Cardiac muscle cell (in vitro differentiated cells and primary cell): ENCODE measurements at places on chromosomes 2 and 18. TPM values are rescaled to one million over a fixed set of nuclear protein-coding genes. Genes with fewer than 3 reads are reported as not detected.

GRCh38 chr18:80191264-80191663 lies 56.0 kb downstream of the PARD6G start:
- DNase-seq, result no peak

DNA sequence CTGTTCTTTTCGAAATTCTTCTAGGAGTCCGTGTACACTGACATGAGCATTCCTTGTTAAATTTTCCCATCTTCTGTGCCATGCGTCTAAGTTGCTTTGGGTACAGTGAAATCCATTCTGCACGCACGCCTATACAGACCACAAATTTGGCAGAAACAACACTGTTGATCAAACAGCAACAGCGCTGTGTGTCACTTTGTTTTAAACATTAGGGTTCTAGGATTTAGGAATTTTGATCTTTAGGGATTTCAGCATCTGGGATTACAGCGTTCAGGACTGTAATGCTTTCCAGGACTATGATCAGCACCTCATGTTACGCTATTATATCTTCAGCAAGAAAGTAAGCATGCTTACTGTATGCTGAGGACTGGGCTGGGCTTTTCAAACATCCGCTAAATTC lies 47.1 kb upstream of the FHL2 start:
- DNase-seq, result no peak

DNA sequence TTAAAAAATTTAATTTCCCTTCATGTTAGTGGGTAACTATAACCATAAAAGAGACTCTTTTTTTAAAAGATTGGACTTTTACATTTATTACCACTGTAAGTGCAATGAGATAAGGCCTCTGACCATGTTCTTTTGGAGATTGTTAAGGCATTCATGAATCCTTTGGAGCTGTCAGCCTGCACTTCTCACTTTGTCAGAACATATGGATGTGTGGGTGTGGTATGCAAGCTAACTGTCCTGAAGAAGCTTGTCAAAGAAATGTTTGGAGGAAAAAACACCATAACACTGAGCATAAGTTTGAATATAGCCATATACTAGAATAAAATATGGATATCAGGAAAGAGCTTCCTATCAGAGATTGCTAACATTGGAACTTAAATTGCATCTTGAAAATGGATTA lies 754.1 kb downstream of the DPP10 start:
- no peak for DNase-seq

DNA sequence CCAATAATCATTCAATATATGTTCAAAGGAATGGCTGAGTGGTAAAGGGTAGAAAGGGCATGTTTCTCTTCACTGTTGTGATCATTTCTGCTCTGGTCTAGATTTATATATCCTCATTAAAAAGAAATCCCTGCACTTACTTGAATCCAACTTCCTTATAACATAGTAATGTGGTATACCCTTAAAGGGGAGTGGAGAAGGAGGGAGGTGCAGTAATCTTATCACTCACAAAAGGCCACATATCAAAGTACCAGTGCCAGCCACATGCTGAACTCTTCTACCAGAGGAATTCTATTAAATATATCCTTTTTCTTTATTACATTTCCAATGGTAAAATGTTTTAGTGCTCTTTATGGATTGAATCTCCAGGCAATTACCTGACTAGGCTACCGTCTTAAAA lies 3.3 kb downstream of the KATNAL2 start:
- no peak for DNase-seq

DNA sequence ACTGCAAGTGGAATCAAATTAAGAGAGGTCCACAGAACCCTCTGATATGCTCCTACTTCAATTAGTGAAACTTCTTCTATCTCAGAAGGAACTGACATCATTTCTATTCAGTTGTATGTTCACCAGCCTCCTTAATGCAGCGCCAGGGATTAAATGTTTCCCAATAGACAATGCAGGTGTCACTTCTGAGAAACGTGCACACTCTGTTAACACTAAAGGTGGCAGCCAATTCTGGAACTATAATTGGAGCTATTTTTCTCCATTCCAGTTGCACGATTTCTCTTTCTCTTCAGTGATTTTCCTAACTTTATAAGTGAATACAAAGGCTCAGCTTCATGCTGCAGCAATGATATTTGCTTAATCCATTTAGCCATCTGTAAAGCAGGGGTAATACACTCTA lies 821.9 kb downstream of the TDRD15 start:
- DNase-seq, result no peak

GRCh38 chr18:36561046-36561445 lies 263.5 kb downstream of the FHOD3 start:
- no peak for DNase-seq

- DNase-seq, result no peak
Observed at GRCh38 chr2:178513876-178514275, 33.6 kb downstream of the PLEKHA3 start.

DNA sequence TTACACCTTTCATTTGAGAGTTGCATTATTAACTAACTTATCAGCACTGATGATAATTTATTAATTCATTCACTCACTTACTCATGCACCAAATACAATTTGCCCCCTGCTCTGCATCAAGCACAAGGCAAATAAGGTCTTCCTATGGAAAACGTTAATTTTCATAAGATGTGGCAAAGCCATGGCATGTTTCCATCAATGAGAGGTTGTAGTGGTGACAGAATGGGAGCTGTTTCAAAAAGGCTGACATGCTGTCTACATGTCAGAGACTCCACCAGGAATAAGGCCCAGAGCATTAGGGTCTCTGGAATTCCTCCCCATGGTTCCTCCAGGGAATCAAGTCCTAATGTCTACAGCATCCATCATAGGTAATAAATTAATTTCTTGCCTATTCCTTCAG lies 978.8 kb downstream of the TMEM182 start:
- no peak for DNase-seq

FOXI3 gene
- not detected in 2 replicates for total RNA-seq

GPR17 gene
- not detected in 2 replicates for total RNA-seq
